ENCODE measurements at places on chromosomes 1 and 21.

GRCh38 chr1:61930116-61930645, 187.9 kb downstream of the PATJ start:
- no peak for DNase-seq

DNA sequence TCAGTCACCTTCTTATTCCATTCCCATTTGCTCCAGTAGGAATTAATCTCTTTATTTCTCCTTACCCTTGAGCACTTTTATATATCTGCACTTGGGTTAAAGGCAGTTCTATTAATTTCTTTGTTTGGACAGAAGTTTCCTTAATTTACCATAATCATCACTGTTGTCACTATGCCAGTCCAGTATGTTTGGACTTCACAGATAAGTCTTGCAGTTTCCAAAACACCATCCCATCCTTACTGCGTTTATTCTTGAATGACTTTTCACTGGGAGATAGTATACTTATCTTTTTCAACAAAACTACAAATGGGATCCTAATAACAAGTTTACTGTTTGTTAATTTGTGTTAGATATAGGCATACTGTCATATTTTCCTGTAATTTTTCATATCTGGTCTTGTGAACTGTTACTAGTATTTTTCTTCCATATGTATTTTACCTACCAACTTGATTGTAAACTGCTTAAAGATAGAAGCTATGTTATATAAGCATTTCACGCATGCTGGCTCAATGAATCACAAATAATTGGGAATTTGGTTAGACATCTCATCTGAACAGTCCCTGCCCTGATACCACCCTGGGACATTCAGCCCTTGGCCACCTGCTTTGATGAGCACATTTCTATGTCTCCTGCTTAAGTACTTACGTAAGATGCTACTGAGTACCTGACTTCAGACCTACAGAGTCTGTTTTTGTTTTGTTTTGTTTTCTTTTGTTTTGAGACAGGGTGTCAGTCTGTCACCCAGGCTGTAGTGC, 78.2 kb downstream of the OLFML2B start:
- DNase-seq, result no peak

GRCh38 chr1:226772446-226773139, 33.5 kb upstream of the ITPKB start:
- DNase-seq, result no peak

- DNase-seq, result no peak
These were observed 33.4 kb downstream of the ATF3 start for GRCh38 chr1:212641956-212642355.

DNA sequence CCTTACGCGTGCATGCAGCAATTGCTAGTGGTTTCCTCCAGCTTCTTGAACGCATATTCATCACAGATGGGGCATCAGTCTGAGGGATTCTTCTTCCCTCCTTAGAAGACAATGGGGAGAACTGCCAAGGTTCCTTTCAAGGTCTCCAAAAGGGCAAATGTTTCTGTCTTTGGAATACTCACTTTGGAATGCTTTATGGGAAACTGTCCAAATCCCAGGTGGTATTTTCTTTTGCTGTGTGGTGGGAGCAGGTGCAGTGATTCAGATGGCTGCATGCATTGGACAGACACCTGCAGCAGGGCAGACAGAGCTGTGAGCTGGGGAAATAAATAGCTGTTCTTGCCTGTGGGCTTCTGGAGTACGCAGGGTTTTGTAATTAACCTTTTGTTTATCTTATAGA, 40.5 kb downstream of the URB2 start:
- DNase-seq, result no peak

GRCh38 chr1:29519788-29520110, 283.4 kb downstream of the PTPRU start:
- no peak for DNase-seq

DNA sequence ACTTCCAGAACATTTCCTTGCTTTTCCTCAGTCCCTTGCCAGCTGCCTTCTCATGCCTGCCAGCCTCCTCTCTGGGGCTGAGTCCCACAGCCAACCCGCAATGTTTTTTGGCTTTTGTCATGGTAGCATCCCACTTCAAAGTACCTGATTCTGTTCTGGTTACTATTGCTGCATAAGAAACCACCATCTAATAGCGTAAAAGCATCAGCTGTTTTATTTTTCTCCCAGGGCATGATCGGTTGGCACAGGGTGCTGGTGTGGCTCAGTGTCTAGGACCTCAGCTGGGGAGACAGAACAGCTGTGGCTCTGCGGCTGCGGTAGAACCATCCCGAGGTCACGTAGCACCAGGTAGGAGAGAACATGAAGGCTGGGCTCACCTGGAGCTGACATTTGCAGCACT, 8.9 kb upstream of the PRMT2 start:
- DNase-seq, result no peak

- no peak for DNase-seq
These were observed 25.2 kb upstream of the SLAMF9 start for GRCh38 chr1:159979257-159979656.

- DNase-seq, result no peak
These were observed 69.1 kb downstream of the DYRK1A start for GRCh38 chr21:37435711-37436110.

DNA sequence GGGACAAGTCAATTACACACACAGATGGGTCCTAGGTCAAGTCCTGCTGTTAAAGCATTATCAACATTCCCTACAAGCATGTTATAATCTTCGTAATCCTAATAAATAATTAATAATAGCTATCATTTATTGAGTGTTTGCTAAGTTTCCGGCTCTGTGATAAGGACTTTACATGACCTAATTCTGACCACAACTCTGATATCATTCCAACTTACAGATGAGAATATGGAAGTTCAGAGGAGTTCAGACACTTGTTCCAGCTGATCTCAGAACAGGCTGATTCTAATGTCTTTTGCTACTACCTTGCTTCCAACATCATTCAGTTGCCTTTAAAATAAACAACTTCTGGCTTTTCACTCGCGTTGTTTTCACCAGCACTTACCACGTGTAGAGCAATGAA, 770.1 kb upstream of the CXADR start:
- no peak for DNase-seq

GRCh38 chr1:58500043-58500442, 46.5 kb downstream of the OMA1 start:
- DNase-seq, result no peak

DNA sequence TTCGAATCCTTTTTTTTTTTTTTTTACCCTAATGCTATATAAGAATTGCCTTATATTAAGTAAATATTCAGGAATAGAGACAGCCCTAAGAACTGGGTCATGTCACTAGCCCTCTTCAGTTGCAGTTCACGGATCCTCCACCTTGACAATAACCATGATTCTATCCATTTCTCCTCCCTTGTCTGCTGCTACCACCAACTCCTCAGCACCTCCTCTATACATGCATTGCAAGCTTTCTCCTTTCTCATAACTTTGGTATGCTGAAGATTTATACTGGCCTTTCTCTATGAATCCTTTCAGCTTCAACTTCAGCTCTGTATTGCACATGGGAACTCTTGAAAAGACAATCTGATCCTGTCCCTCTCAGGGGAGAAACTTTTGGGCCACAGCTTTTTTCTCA, 14.3 kb upstream of the DR1 start:
- no peak for DNase-seq

DNA sequence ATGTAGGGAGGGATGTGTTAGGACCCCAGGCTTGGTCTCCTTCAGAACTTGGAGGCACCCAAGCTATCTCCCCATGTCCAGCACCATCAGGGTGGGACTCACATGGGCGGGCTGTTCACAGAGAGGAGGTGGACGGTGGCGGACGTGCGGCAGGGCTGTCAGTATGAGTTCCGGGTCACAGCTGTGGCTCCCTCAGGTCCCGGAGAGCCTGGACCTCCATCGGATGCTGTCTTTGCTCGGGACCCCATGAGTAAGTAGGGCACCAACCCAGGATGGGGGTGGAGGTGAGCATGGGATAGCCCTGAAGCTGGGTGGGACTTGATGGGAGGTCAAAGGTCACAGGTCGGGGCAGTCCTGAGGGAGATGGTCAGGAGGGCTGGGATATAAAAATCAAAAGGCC, 27.8 kb downstream of the IGFN1 start:
- DNase-seq, result no peak

DNA sequence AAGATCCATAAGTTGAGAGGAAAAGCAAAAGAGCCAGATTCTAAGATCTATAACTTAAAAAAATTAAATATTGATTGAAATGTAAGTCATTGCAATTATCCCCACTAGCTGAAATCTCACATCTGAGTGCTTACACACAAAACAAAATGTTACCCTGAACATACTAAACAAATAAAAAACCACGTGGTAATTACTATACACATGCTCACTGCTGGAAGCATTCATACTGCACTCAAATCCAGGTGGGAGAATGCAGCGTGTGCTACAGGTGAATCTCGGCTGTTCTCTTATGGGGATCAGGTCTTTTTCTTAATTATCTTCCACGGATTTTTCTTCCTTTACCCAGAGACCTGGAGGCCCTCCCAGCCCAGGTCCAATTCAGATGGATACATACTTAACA, 74.3 kb downstream of the SDC3 start:
- DNase-seq, result no peak

DNA sequence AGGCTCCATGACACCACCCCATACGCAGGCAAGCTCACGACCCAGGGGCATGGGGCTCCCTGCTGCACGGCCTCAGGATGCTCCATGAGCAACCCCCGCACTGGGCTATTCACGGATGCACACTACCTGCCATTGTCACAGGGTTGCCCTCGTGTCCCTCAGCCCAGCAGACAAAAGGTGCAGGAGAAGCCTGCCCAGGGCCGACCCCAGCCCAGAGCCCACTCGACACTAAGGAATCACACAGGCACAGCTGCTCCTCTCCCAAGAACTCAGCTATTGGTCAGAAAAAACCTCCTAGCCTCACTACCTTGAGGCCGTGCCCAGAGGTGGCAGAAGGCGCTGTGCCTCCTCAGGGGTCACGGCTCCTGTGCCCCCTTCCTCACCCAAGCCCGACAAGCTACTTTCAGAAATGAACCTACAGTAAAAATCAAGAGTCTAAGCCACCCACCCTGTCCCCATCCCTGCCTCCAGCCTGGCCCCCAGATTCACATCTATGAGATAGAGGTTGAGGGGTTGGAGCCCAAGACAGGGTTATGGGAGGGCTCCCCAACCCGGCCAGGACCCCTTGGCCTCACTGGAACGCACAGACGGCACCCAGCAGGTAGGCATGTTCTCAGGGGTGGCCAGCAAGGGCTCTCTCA, 6.4 kb upstream of the SPATC1L start:
- DNase-seq, result no peak

DNA sequence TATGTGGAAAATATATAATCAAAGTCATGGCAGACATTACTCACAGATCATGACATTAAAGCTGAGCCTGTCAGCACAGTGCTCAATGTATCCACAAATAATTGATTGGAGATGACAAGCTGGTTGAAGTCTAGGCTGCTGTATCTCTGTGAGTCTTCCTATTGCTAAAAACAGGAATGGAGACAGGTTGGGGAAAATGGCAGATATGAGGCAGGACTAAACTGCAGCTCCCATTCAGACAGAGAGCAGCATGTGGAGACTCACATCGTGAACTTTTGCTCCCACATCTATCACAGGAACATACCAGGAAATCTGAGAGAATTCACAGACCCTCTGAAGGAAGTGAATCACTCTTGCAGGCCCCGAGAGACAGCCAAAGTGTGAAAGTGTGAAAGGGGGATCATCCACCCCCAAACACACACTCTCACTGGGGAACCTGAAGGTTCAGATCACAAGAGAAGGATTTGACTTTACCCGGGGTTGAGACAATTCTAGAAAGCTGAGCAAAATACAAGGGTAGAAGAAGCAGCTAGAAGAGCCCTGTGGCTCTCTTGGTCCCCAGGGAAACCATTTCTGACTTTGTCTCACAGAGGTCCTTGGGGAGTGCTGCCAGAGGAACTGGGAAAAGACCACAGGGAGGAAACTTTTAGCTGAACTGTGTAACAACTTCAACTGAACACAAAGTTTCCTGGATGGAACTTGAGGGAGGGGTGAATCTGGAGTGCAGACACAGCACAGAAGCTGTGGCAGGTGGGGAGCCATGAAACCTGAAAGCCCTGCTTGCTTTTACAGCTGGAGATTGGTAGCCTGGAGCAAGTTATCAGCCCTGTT, 173.4 kb downstream of the S1PR1 start:
- DNase-seq, result no peak

GRCh38 chr1:203287898-203288297, 17.4 kb upstream of the BTG2 start:
- DNase-seq, result no peak

- no peak for DNase-seq
These were observed 70.0 kb downstream of the LEPR start for GRCh38 chr1:65490231-65491009.

DNA sequence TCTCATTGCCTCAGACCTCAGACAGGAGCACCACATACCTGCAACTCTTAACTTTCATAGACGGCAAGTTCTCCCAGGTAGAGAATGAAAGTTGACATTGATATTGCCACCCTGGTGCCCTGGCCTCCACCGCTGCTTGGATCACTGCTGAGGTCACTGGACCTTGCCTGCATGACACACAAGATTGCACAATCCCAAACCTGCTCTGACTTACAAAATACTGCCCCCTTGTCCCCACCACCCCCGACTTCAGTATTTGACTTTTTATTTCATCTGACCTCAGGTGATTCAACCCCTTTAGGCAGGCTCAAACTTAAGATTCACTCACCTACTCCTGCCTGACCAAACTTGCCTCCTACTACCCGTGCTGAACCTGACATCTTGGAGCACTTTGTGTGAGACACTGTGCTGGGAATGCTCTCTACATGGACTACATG, 43.1 kb upstream of the S1PR1 start:
- no peak for DNase-seq

DNA sequence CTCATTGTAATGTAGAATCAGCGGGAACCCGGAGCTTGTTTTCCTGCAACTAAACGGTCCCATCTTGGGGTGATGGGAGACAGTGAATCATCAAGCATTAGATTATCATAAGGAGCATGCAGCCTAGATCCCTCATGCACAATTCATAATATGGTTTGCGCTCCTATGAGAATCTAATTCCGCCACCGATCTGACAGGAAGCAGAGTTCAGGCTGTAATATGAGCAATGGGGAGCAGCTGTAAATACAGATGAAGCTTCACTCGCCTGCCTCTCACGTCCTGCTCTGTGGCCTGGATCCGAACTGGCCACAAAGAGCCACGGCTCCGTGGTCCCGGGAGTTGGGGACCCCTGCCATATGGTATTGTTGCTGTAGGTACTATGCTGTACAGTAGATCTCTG, 1.6 kb downstream of the IFI44 start:
- no peak for DNase-seq

DNA sequence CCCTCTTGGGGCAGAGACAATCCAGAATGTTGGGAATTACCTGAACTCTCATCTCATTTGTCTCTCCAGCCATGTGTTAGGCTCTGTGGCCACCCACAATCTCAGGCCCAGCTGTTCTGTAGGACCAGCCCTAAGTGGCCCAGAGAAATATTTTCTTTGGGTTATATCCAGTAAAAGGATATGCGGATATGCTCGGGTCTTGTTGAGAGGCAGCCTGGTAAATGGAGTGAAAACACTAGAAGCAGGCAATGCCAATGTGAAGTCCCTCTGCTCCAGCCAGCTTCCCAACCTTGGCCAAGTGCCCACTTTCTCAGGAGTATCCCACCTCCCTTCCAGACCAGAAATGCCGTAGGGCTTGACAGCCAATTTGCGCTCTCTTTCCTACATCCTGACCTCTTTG, 192.2 kb downstream of the ST6GALNAC3 start:
- DNase-seq, result no peak
